ENCODE measurements at places on chromosomes 2 and 18.

DNA sequence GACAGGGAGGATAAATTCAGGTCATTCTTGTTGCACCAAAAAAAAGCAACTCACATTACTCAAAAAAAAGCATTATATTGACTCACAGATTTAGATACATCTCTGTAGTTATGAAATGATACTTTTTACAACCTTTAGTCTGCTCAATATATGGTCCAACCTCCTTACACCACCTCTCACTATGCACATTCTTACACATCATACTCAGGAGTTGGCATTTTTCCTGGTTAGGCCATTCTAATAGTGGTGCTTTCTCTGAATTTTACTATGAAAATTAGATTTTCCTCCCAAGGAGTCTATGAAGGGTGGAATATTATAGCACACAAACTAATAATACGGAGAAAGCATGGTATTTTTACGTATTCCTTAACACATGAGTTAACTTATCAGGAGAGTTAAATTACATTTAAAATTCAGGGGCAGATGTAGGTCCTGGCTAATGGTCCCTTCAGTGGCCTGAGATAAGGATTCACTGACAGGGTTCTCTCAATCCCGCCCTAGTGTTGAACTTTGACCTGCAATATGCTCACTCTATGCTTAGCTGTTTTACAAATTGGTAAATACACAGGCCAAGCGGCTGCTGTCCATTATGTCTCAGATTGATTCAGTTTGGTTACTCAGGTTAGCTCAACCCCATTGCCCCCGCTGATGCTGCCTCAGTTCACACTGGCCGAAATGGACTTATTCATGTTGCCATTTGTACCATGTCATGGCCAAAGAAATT lies 153.6 kb downstream of the NCKAP5 start:
- DNase-seq = no peak

GRCh38 chr2:208983486-208983885 lies 440.4 kb upstream of the MAP2 start:
- no peak for DNase-seq

DNA sequence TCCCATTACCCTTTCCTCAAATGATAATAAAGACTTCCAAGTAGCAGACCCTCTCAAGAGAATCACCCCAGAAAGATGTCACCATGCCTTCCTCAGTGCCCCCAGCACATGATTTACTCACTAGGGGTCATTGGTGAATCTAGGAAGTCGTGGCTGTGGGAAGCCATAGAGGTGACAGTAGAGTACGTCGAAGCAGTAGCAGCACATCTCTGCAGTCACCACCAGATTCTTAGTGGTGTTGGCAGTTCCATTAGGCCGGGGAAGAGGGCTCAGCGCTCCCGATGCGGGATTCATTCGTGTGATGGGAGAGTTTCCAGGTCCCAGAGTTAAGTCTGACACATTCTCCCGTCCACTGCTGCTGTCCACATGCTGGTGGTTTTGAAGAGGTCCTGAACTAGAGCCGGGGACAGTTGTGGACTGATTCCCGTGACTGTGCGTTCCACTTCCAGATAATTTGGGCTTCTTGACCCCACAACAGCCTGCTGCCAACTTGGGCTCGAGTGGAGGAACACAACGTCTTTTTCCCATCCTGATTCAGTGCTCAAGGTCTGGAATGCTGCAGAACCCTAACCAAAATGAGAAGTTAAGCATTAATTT lies 12.0 kb downstream of the AMMECR1L start:
- no peak for DNase-seq

DNA sequence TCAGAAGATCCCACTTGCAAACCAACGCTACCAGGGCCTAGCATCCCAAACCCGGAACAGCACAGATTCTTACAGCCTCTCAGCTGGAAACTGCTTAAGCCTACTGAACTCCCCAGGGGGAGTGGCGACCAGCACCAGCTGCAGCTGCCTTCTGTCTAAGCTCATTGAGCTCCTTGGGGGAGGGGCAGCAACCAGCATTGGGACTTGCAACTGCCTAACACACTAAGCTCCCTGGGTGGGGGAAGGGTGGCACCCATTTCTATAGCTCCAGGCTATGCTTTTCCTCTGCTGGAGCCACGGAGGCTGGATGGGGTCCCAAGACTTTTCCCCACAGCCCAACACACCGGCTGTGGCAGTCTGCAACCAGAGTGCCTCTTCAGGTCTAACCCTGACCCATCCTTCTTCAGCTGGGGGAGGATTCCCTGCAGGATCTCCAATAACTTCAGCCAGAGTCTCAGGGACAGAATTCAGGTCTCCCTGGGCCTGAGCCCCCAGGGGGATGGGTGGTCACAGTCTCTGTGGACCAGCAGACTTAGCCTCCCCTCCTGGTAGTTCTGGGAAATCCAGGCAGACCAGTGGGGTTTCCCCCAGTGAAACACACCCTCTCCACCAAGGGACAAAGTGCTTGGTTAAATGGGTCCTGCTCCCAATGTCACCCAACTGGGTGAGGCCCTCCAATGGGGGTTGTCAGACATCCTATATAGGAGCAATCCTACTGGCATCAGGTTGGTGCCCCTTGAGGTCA lies 45.9 kb upstream of the ITGA4 start:
- no peak for DNase-seq

GRCh38 chr2:69518841-69519240 lies 81.6 kb upstream of the NFU1 start:
- DNase-seq = no peak

- DNase-seq = no peak
These were observed 396.4 kb downstream of the LNPK start for GRCh38 chr2:175605640-175606009.

- no peak for DNase-seq
These were observed 111.1 kb downstream of the RIT2 start for GRCh38 chr18:43004421-43004820.

DNA sequence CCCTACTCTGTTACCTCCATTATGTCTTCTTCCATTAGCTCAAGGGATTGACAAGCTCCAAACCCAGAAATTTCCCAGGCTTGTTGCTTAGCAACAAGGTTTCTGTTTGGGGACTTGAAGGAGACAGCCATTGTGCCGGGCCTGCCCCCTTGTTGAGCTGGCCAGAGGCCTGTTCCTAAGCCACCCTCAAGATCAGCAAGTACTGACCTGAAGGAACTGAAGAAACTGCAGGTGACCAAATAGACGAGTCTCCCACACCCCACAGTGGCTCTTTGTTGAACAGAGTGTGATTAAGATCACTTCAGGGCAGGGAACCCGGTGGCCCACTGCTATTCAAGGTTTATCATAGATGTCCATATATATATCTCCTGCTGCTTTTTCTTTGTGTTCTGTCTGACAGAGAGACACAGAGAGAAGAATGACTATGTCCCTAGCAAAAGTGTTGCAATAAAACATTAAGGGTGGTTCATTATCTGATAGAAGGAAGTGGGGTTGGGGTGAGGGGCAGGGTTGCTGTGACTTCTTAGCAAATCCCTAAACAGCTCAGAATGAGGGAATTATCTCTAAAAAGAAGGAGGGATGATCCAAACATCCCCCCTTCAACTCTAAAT lies 69.2 kb downstream of the RNF144A start:
- DNase-seq = no peak

GRCh38 chr2:112055730-112056625 lies 909 bp downstream of the TMEM87B start:
- DNase-seq = peak; percentile 64

GRCh38 chr2:36567711-36568408 lies 30.1 kb downstream of the FEZ2 start:
- DNase-seq = peak; percentile 64

- DNase-seq = peak; percentile 84
These were observed 36.5 kb upstream of the ARMC9 start for GRCh38 chr2:231161877-231162329.

- no peak for DNase-seq
These were observed 24.4 kb upstream of the MBOAT2 start for GRCh38 chr2:9027884-9028283.
